Activated naive CD8-positive, alpha-beta T cell treated with anti-CD3 and anti-CD28 coated beads for 36 hours (primary cell): ENCODE measurements at places on chromosomes 2 and 18. TPM values are rescaled to one million over a fixed set of nuclear protein-coding genes. Genes with fewer than 3 reads are reported as not detected.

DNA sequence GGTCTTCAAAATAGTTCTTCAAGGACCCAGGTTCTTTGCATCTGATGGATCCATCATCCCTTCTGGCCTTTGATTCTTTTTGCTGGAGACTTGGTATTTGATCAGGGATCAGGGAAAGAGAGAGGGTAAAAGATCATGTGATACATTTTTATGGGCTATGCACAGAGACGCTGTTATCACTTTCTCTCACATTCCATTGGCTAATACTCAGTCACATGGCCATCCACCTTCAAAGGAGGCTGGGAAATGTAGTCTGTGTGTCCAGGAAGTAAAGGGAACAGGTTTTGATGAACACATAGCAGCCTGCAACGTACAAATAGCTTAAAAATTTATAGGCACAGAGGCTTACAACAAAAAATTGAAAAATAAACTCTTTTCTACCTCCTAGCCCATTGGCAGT lies 629.6 kb upstream of the FANCL start:
- no peak overlapping the region for H3K27ac ChIP-seq
- H3K27me3 ChIP-seq: peaks cover 23% of the 10 kb centered on the region
- no peak overlapping the region for H3K4me3 ChIP-seq
- peaks cover 13% of the 10 kb centered on the region for H3K4me1 ChIP-seq

- H3K4me3 ChIP-seq: no peak overlapping the region
- no peaks in the 10 kb centered on the region for H3K36me3 ChIP-seq
- peaks cover 1% of the 10 kb centered on the region for H3K4me1 ChIP-seq
- H3K27me3 ChIP-seq: peaks cover 7% of the 10 kb centered on the region
- H3K27ac ChIP-seq: no peak overlapping the region
Observed at GRCh38 chr2:9815076-9815475, 28.2 kb upstream of the TAF1B start.

DNA sequence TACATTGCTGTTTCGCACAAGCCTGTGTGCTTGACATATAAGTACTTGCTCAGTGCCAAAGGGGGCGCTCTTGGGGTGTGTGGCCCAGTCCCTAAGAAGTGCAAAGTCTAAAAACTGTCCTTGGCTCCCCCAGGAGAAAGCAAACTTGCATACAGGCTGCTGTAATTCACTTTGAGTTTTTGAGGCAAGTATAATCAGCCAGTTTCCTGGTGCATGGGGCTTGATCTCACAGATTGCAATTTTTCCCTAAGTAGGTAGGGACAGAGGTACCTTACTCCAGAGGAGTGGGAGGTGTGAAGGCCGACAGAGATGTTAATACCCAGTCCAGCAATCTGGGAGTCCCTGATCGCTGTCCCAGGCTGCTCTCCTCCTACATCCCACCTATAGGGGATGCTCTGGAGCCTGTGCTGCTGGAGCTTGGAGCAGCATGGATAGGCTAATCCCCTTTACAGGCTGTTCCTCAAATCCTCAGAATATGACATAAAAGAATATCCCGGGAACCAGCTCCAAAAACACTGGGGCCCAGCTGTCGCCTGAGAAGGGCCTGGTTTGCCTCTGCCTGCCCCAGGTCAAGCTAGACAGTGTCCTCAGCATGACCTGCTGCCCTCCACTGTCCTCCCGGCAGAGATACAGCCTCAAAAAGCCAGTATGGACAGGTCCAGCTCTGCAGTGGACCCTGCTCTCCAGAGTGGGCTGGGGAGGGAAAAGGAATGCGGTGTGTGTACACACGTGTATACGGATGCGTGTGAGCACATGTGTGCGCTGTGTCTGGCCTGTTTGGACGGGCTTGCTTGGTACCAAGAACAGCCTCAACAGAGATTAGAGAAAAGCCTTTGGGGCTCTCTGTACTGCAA lies 136.5 kb upstream of the HAAO start:
- H3K4me1 ChIP-seq: no peaks in the 10 kb centered on the region
- no peaks in the 10 kb centered on the region for H3K36me3 ChIP-seq
- H3K27ac ChIP-seq: no peak overlapping the region
- no peak overlapping the region for H3K4me3 ChIP-seq

DNA sequence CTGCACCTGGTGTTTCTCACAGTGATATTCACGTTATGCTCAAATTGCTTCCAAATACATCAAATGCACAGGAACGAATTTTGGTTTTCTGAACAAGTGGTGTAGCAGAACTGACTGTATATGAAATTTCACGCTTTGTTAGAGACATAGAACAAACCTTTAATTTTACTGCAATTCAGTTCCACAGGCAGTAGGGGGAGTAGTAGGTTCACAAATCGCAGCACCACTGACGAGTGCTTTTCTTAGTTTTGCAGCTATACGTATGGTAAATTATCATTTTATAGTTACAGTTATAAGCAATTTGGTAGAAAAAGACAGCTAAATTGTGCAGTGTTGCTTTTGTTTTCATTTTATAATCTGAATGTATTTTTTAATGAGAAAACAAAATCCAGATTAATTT lies 113.3 kb downstream of the KIAA1328 start:
- no peak for DNase-seq
- H3K4me3 ChIP-seq: no peak overlapping the region
- no peaks in the 10 kb centered on the region for H3K4me1 ChIP-seq
- H3K36me3 ChIP-seq: peaks cover 14% of the 10 kb centered on the region
- H3K27me3 ChIP-seq: no peaks in the 10 kb centered on the region
- no peak overlapping the region for H3K27ac ChIP-seq

GRCh38 chr2:85994897-85995647 lies 106.3 kb upstream of the ST3GAL5 start:
- no peak overlapping the region for H3K4me3 ChIP-seq
- peaks cover 52% of the 10 kb centered on the region for H3K4me1 ChIP-seq
- no peak for DNase-seq
- H3K27me3 ChIP-seq: no peaks in the 10 kb centered on the region
- peaks cover under 1% of the 10 kb centered on the region for H3K36me3 ChIP-seq

- H3K4me3 ChIP-seq: no peak overlapping the region
- DNase-seq: no peak
- H3K4me1 ChIP-seq: peaks cover 2% of the 10 kb centered on the region
- no peak overlapping the region for H3K27ac ChIP-seq
- H3K27me3 ChIP-seq: peaks cover 72% of the 10 kb centered on the region
Observed at GRCh38 chr2:45170191-45171135, 161.2 kb upstream of the SIX2 start.

DNA sequence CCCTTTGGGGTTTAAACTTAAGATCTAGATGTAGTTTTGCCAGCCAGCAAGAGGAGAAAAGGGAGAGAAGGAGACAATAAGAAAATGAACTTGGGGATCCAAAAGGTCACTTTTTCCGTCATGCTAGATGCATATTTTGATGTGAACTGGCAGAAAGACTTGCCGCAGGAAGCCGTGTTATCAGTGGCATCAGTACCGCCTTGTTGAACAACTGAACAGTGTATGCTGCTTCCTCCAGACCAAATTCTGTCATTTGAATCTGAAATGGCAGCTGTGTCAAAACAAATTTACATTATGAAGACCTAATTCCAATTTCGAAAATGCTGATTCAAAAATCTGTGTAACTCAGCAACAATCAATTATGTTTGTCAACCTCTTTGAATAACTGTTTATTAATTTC lies 42.1 kb downstream of the TMEM200C start:
- H3K4me1 ChIP-seq: no peaks in the 10 kb centered on the region
- no peaks in the 10 kb centered on the region for H3K36me3 ChIP-seq
- H3K27me3 ChIP-seq: peaks cover 35% of the 10 kb centered on the region
- no peak for DNase-seq
- no peak overlapping the region for H3K27ac ChIP-seq

DNA sequence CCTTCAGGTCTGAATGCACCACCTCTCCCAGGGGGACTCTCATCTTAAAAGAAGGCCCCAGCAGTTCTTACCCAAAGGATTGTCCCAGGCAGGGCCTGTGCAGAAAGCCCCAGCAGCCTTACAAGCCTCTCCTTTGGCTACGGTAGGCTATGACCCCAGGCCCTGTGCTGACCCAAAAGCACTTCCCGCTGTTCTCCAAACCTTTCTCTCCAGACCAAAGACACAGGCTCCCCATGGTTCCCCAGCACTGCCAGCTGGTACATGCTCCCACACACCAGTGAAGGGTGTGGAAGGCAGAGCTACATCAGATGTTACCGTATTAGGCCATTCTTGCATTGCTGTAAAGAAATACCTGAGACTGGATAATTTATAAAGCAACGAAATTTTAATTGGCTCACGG lies 35.4 kb downstream of the LBH start:
- H3K4me1 ChIP-seq: peaks cover 69% of the 10 kb centered on the region
- peaks cover 46% of the 10 kb centered on the region for H3K36me3 ChIP-seq
- DNase-seq: no peak
- H3K27ac ChIP-seq: peak overlapping the region; percentile 95
- peak overlapping the region; percentile 58 for H3K4me3 ChIP-seq
- H3K27me3 ChIP-seq: no peaks in the 10 kb centered on the region

DNA sequence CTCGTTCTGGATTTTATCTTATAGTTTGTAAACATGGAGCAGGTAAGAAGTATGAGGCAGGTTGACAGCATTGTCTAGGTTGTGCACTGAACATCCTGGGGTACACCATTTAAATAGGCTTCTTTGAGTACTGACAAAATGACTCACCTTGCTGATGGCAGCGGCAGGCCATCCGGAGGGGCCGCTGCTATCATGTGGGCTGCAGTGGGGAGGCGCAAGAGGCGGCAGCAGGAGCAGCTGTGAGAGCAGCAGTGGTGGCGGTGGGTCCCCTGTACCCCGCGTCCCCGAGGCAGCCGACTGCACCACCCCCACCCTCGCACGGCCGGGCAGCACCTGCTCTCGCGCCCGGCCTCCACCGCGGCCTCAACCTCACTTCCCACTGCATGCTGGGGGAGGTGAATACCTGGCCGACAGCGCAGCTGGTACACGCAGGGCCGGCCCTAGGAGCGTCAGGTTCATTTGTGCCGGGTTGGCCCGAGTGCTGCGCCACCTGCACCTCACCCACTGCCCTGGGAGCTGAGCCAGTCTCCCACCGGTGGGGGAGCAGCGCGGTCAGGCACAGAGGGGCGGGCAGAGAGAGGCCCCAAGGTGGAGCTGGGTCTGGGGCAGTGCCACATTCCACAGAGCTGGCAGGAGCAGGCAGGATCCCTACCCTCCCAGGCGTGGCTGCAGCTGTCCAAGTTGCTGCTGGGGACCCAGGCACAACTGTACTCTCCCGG lies 154.5 kb upstream of the RBMS1 start:
- no peaks in the 10 kb centered on the region for H3K27me3 ChIP-seq
- peaks cover 18% of the 10 kb centered on the region for H3K4me1 ChIP-seq
- no peak overlapping the region for H3K27ac ChIP-seq

DNA sequence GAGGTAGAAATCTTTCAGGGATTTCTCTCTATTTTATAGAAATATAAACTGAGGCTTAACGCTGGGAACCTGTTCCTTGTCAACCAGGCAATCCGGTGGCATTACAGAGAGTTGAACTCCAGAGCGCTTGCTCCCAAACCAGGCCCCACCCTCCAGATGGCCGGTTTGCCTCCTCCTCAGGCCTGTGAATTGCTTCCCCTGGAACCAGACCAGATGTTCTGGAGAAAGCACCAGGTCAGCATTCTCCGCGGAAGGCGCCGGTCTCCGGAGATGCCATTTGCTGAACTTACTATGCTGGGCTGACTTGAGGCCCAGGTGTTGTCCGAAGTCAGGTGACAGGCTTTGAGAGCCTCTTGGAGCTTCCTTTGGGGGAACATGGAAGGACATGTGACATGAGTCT lies 17.2 kb downstream of the TNP1 start:
- H3K4me3 ChIP-seq: no peak overlapping the region
- DNase-seq: no peak
- H3K4me1 ChIP-seq: no peaks in the 10 kb centered on the region
- no peak overlapping the region for H3K27ac ChIP-seq

DNA sequence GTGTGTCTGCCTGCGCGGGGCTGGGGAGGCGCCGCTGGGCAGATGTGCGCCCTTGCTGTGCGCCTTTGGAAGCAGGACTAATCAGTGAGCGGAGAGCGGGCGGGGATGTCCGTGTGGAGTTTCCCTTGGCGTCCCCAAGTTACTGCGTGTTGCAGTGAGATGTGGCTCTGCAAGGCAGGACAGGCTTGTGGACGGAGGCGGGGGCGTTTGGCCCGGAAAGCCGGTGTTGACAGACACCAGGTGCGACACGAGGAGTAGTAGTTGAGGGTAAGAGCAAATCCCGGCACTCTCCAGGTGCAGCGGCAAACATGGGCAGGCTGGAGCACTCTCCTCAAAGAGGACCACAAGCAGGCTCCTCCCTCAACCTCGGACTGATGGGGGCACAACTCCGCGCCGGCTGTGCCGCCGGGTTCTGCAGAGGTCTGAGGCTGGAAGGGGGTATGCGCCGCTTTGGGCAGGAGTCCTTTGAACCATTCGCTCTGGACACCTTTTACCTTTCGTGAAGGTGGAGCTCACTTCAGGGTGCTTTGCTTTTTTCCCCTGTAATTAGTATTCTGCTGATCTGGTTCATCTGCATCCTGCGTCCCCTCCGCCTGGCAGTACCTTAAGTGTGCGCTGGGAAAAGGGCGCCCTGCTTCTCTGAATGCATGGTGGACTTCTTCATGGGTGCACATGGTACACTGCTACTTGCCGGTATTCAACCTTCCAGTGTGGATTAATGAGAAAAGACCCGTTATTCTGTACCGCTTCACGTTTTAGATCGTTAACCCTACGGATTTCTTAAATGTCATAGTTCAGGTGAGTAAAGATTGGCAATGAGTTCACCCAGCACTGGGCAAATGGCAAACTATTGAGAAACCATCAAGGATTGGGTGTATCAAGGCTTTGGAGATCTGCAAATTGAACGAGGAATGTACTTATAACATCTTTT lies 608 bp downstream of the CDH7 start:
- no peak overlapping the region for H3K4me3 ChIP-seq
- no peaks in the 10 kb centered on the region for H3K4me1 ChIP-seq
- peaks cover 37% of the 10 kb centered on the region for H3K27me3 ChIP-seq
- H3K36me3 ChIP-seq: no peaks in the 10 kb centered on the region

- H3K27ac ChIP-seq: no peak overlapping the region
- H3K4me1 ChIP-seq: peaks cover 11% of the 10 kb centered on the region
- peaks cover 61% of the 10 kb centered on the region for H3K27me3 ChIP-seq
- no peaks in the 10 kb centered on the region for H3K36me3 ChIP-seq
- peak; percentile 8 for DNase-seq
- H3K4me3 ChIP-seq: peak overlapping the region; percentile 67
Observed at GRCh38 chr2:167293172-167293781, 405.0 kb downstream of the XIRP2 start.

GRCh38 chr2:224870341-224870740 lies 154.2 kb upstream of the CCDC195 start:
- H3K27ac ChIP-seq: peak overlapping the region; percentile 13
- no peaks in the 10 kb centered on the region for H3K27me3 ChIP-seq
- no peak for DNase-seq
- peaks cover 59% of the 10 kb centered on the region for H3K36me3 ChIP-seq
- no peak overlapping the region for H3K4me3 ChIP-seq

GRCh38 chr2:215624423-215624829 lies 188.6 kb upstream of the FN1 start:
- H3K4me1 ChIP-seq: peaks cover 4% of the 10 kb centered on the region
- H3K36me3 ChIP-seq: no peaks in the 10 kb centered on the region
- H3K27me3 ChIP-seq: peaks cover 15% of the 10 kb centered on the region
- H3K4me3 ChIP-seq: no peak overlapping the region
- H3K27ac ChIP-seq: no peak overlapping the region

GRCh38 chr18:54228364-54228763 lies 3.9 kb upstream of the MBD2 start:
- peaks cover 10% of the 10 kb centered on the region for H3K4me1 ChIP-seq
- H3K36me3 ChIP-seq: no peaks in the 10 kb centered on the region
- no peaks in the 10 kb centered on the region for H3K27me3 ChIP-seq
- H3K27ac ChIP-seq: no peak overlapping the region
- no peak overlapping the region for H3K4me3 ChIP-seq

- H3K27me3 ChIP-seq: peaks cover 4% of the 10 kb centered on the region
- peaks cover 5% of the 10 kb centered on the region for H3K4me1 ChIP-seq
- H3K4me3 ChIP-seq: no peak overlapping the region
Observed at GRCh38 chr2:9797681-9798556, 45.4 kb upstream of the TAF1B start.

- no peak overlapping the region for H3K4me3 ChIP-seq
- peaks cover 21% of the 10 kb centered on the region for H3K36me3 ChIP-seq
- no peak for DNase-seq
Observed at GRCh38 chr2:10355471-10356438, 53.1 kb downstream of the HPCAL1 start.

Gene FEV
- not detected for total RNA-seq

Gene CREG2
- total RNA-seq: not detected
